ENCODE measurements at places on chromosomes 1 and 21.
A peak's percentile ranks its signal among the peaks of the same experiment; 100 is the strongest.

- DNase-seq: no peak
- H3K36me3 ChIP-seq: no peaks in the 10 kb centered on the region
- peak overlapping the region; percentile 79 for H3K27ac ChIP-seq
- no peaks in the 10 kb centered on the region for H3K27me3 ChIP-seq
- H3K4me1 ChIP-seq: peaks cover 30% of the 10 kb centered on the region
- H3K4me3 ChIP-seq: peak overlapping the region; percentile 70
Measured at GRCh38 chr1:203626910-203627246, 246 bp downstream of the ATP2B4 start.

- H3K27ac ChIP-seq: no peak overlapping the region
- no peaks in the 10 kb centered on the region for H3K27me3 ChIP-seq
- H3K36me3 ChIP-seq: no peaks in the 10 kb centered on the region
- DNase-seq: no peak
- H3K4me3 ChIP-seq: no peak overlapping the region
- H3K4me1 ChIP-seq: no peaks in the 10 kb centered on the region
Measured at GRCh38 chr1:64755361-64755760, 10.5 kb downstream of the RAVER2 start.

- no peak for DNase-seq
- no peak overlapping the region for H3K4me3 ChIP-seq
- H3K36me3 ChIP-seq: no peaks in the 10 kb centered on the region
- peaks cover 4% of the 10 kb centered on the region for H3K27me3 ChIP-seq
- peaks cover 4% of the 10 kb centered on the region for H3K4me1 ChIP-seq
- no peak overlapping the region for H3K27ac ChIP-seq
Measured at GRCh38 chr21:44583800-44584147, 3.4 kb upstream of the KRTAP10-5 start.

- no peaks in the 10 kb centered on the region for H3K36me3 ChIP-seq
- H3K27me3 ChIP-seq: no peaks in the 10 kb centered on the region
- no peaks in the 10 kb centered on the region for H3K4me1 ChIP-seq
Measured at GRCh38 chr1:107668762-107669161, 296.2 kb downstream of the VAV3 start.

DNA sequence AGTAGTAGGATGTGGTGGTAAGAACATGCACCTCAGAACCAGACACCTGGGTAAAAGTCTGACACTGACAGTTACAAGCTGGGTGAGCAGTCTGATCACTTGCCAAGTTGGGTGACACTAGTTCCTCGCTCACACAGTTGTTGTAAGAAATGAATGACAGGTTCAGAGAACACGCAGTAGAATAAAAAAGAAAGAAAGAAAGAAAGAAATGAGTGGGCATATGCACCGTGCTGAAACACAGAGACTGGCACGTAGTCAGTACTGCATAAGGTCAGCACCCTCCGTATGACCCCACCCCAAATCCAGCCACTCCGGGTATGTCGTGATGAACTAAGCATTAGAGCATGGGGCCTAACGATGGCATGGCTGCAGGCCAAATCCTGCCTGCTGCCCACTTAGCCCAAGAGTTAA lies 90.6 kb downstream of the GLUL start:
- no peak for DNase-seq
- no peak overlapping the region for H3K4me3 ChIP-seq
- no peak overlapping the region for H3K27ac ChIP-seq
- H3K4me1 ChIP-seq: no peaks in the 10 kb centered on the region
- H3K36me3 ChIP-seq: no peaks in the 10 kb centered on the region
- no peaks in the 10 kb centered on the region for H3K27me3 ChIP-seq

DNA sequence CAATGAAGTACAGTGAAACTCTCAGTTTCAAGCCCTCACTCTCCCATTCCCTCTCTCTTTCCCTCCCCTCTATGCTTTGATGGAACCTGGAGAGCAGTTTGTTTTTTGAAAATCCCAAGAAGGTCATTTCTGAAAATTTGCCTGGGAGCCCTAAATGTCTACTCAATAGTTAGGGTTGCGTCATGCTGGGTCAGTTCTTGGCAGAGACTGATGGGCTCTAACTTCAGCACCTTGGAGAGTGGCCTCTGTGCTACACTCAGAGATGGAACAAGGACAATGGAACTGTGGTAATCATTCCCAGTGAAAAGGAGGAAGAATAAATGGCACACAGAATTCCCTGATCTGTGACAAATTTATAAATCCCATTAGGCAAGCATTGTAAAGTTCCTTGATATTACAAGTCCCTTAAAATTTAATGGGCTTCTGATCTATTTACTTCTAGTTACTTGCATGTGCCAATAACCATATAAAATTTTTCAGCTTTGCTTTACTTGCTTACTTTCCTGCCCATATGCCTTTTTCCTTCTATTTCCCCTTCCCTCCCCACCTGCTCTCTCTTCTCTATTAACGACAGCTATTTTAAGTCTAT lies 182.9 kb upstream of the KCND3 start:
- H3K36me3 ChIP-seq: no peaks in the 10 kb centered on the region
- no peak for DNase-seq
- no peak overlapping the region for H3K4me3 ChIP-seq
- H3K27me3 ChIP-seq: no peaks in the 10 kb centered on the region
- no peak overlapping the region for H3K27ac ChIP-seq
- H3K4me1 ChIP-seq: no peaks in the 10 kb centered on the region

- H3K27ac ChIP-seq: no peak overlapping the region
- H3K4me1 ChIP-seq: no peaks in the 10 kb centered on the region
- no peaks in the 10 kb centered on the region for H3K36me3 ChIP-seq
- no peak for DNase-seq
- H3K4me3 ChIP-seq: no peak overlapping the region
Measured at GRCh38 chr1:86753700-86754099, 49.3 kb downstream of the SH3GLB1 start.

DNA sequence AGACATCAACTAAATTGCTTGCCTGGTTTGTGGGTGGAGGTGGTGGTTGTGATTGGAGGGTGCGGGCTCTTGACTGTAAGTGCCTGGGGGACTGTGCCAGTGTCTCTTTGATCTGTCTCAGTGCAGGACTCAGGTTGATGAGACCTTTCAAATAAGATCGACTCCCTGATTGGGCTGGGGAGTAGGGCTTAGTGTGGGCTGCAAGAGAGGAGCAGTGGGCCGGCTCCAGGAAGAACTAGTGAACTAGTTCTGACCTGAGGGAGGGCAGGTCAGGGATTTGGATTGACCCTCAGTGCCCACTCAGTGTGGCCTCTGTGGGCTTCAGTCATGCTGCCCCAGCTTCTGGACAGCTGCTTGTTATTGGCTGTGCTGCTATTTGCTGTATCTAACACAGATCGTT lies 130.6 kb upstream of the CACNA1E start:
- no peaks in the 10 kb centered on the region for H3K36me3 ChIP-seq
- DNase-seq: no peak
- H3K4me3 ChIP-seq: no peak overlapping the region
- H3K4me1 ChIP-seq: no peaks in the 10 kb centered on the region
- no peak overlapping the region for H3K27ac ChIP-seq
- H3K27me3 ChIP-seq: no peaks in the 10 kb centered on the region

DNA sequence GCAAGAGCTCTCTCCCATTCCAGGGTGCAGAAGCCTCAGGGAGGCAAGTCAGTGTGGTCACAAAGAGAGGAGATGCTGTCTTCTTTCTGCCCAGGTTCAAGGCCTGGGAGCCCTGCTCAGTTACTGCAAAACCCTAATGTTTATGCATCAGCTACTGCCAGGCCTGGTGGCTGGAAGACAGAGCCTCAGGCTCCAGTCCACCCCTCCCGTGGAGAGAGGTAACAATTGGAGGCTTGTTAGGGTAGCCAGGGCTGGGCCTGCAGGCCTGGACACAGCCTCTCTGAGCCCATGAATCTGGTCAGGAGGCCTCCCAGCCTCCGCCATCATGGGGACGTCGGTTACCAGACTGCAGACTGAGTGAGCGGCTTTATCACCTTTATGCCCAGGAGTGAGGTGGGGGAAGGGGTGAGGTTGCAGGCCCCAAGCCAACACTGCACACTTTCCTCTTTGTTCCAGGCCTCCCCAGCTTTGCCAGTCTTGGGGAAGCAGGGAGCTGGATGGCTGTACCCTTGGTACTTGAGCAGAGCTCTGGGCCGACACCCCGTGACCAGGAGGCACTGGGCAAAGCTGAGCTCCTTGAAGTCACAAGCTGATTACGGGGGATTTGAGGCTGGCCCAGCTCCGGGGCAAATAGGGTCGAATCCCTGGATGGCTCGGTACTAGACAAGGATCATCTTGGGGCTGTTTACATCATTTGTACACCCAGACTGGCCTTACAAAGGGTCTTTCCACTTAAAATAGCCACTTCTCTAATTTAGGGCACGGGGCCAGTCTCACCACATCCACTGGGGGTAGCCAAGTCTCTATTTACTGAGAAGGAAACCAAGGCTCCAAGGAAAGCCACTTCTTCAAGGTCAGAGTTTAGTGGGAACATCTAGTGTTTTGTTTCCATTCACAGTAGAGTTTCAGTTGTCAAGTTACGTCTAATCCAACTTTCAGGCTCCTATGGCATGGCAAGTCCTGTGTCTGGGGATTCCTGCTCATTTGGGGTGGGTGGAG lies 5.2 kb downstream of the SLC2A1 start:
- H3K4me3 ChIP-seq: no peak overlapping the region
- H3K27me3 ChIP-seq: no peaks in the 10 kb centered on the region
- H3K36me3 ChIP-seq: peaks cover 4% of the 10 kb centered on the region
- H3K27ac ChIP-seq: no peak overlapping the region
- H3K4me1 ChIP-seq: peaks cover 31% of the 10 kb centered on the region

GRCh38 chr1:218249338-218250140 lies 35.6 kb upstream of the RRP15 start:
- DNase-seq: no peak
- no peaks in the 10 kb centered on the region for H3K36me3 ChIP-seq
- H3K4me3 ChIP-seq: no peak overlapping the region

- H3K27ac ChIP-seq: no peak overlapping the region
- no peak overlapping the region for H3K4me3 ChIP-seq
- H3K36me3 ChIP-seq: no peaks in the 10 kb centered on the region
- DNase-seq: no peak
- H3K27me3 ChIP-seq: no peaks in the 10 kb centered on the region
Measured at GRCh38 chr21:17697473-17697872, 84.8 kb upstream of the BTG3 start.

GRCh38 chr1:39646232-39647081 lies 7.0 kb upstream of the HEYL start:
- no peaks in the 10 kb centered on the region for H3K36me3 ChIP-seq
- H3K27ac ChIP-seq: no peak overlapping the region
- H3K4me3 ChIP-seq: no peak overlapping the region
- DNase-seq: no peak

GRCh38 chr1:212205006-212205405 lies 80.2 kb upstream of the PPP2R5A start:
- H3K27me3 ChIP-seq: no peaks in the 10 kb centered on the region
- no peaks in the 10 kb centered on the region for H3K4me1 ChIP-seq
- no peaks in the 10 kb centered on the region for H3K36me3 ChIP-seq

DNA sequence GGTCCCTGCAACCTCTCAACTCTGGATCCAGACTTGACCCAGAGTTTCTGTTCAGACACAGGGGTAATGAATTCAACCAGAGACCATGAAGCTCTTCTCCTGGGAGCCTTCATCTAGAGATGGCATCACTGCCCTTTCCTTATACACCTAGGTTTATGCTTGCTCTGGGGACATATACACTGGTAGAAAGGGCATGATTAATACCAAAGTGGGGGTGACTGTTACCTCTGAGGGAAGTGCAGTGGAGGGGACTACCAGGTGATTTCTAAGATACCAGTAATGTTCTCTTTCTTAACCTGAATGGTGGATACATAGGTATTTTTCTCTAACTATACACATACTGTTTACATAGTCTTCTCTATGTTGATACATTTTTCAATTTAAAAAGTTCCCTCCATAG lies 48.4 kb downstream of the JAK1 start:
- peaks cover 67% of the 10 kb centered on the region for H3K4me1 ChIP-seq
- H3K4me3 ChIP-seq: no peak overlapping the region
- H3K27ac ChIP-seq: peak overlapping the region; percentile 84
- DNase-seq: no peak
- no peaks in the 10 kb centered on the region for H3K36me3 ChIP-seq

- H3K4me1 ChIP-seq: no peaks in the 10 kb centered on the region
- H3K27ac ChIP-seq: no peak overlapping the region
- no peak for DNase-seq
Measured at GRCh38 chr21:35559829-35560225, 500.5 kb downstream of the SETD4 start.

DNA sequence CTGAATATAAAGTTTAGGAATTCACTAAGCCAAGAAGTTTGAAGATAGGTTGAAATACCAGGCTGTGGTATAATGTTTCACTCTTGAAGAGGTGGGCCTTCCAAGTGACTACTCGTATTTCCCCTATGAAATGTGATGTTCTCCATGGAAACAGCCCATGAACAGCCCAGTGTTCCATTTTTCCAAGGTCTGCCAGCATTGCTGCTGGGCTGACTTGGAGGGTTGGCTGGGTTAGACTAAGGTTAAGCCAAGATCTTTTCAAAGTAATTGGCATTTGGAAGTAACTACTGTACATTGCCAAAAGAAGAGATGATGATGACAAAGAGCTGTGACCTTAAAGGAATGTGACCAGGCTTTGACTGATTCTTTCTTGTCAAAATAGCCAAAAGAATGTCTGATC lies 73.8 kb downstream of the RPE65 start:
- H3K27ac ChIP-seq: no peak overlapping the region
- no peaks in the 10 kb centered on the region for H3K27me3 ChIP-seq
- no peaks in the 10 kb centered on the region for H3K36me3 ChIP-seq
- DNase-seq: no peak
- no peaks in the 10 kb centered on the region for H3K4me1 ChIP-seq

DNA sequence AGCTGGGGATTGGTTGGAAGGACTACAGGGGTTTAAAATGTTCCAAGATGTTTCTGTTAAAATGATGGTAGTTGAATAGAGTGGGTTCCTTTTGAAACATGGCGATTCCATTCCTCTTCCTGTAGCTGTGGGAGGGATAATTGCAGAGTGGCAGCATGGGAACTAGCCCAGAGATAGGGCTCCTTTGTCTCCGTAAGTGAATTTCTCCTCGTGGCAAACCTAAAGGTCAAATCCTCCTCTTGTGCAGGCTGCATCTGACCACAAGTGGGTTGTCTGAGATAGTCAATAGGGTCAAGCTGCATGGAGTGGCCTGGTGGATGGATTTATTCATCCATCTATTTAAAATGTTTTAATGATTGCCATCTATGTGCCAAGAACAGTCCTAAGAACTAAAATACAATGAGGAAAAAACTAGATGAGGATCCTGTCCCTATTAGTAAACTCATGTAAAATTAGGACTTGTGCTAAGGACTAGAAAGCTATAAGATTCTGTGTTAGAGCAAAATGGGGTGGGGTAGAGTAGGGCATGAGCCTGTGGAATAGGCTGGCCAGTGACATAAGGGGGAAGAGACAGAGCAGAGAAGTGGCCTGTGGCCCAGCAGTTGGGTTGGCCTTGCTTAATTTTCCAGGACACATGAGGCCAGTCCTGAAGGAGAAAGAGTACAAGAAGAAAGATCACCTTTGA lies 89.1 kb upstream of the IVNS1ABP start:
- no peak for DNase-seq
- H3K36me3 ChIP-seq: no peaks in the 10 kb centered on the region
- peaks cover 11% of the 10 kb centered on the region for H3K4me1 ChIP-seq
- H3K27me3 ChIP-seq: no peaks in the 10 kb centered on the region
- no peak overlapping the region for H3K4me3 ChIP-seq

- H3K36me3 ChIP-seq: no peaks in the 10 kb centered on the region
- DNase-seq: no peak
- H3K4me1 ChIP-seq: no peaks in the 10 kb centered on the region
Measured at GRCh38 chr21:40257342-40257741, 390.1 kb downstream of the PCP4 start.

GRCh38 chr1:26340047-26340481 lies 13.9 kb downstream of the CRYBG2 start:
- H3K27ac ChIP-seq: no peak overlapping the region
- no peaks in the 10 kb centered on the region for H3K36me3 ChIP-seq
- no peaks in the 10 kb centered on the region for H3K27me3 ChIP-seq

Data from Panc1 (cell line).